ENCODE measurements at places on chromosomes 16 and 17. TPM values are rescaled to one million over a fixed set of nuclear protein-coding genes. Genes with fewer than 3 reads are reported as not detected.

- no peak for DNase-seq
Measured at GRCh38 chr16:88502371-88502770, 49.3 kb downstream of the ZFPM1 start.

DNA sequence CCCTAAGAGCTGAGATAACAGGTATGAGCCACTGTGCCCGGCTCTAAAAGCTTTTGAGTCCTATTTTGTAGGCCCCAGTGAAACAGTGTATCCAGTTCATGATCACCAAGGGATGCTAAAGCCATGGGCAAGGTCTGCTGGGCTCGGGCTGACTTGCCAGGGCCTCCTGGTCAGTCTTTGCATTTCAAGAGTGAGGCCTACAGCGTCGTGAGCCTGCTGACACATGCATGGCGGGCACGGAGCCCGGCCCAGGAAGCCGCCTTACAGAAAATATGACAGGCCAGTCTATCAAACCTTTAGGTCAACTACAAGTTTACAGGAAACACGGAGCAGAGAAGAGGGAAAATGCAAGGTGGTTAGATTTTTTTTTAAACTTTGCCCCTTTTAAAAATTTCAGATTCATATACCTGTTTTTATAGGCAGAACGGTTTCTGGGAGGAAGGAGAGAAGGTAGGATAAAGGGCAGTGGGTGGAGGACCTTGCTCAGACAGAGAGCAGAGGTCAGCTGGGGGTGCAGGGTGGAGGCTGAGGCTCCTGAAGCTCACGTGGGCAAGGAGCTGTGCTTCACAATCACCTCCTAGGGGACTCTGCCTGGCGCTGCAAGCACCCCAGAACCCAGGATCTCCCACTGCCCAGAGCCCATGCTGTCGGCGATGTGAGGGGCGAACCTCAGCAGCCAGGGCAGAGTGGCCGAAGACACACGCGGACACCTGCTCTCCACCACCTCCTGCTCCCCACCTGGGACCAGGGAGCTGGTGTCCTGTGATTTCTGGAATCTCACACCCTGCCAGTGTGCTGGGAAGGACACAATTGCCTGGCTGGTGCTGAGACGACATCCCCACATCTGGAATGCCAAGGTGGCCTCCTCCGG, 21.3 kb downstream of the C16orf95 start:
- DNase-seq = no peak

GRCh38 chr17:497241-498034, 144.8 kb upstream of the RPH3AL start:
- peak; percentile 30 for DNase-seq

GRCh38 chr17:48295362-48296288, 134.4 kb downstream of the SKAP1 start:
- DNase-seq = peak; percentile 53

DNA sequence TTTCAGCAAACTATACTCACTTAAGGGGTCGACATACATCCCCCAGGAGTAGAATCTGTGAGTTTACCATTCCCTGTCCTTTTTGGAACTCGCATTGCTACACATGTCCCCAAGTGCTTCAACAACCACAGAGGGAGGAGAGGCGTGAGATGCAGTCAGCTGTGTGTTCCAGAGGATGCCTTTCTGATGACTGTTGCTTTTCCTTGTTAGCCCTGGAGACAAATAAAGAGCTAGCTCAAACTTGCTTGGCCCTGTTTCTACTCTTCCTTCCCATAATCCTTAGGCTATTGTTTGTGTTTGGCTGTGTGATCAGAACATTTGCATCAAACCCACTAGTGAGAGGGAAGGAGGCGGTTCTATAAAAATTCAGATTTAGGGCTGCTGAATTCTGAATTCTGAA, 264.0 kb downstream of the ENGASE start:
- DNase-seq = peak; percentile 30

DNA sequence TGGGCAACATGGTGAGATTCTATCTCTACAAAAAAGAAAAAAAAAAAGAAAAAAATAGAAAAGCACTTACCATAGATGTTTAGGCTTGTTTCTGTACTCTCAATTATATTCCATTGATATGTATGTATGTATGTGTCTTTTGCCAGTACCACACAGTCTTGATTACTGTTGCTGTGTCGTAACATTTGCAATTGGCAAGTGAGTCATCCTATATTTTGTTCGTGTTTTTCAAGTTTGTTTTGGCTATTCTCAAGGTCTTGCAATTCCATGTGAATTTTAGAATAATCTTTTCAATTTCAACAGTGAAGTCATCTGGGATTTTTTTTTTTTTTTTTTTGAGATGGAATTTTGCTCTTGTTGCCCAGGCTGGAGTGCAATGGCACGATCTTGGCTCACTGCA, 19.3 kb downstream of the SPECC1 start:
- DNase-seq = peak; percentile 20

DNA sequence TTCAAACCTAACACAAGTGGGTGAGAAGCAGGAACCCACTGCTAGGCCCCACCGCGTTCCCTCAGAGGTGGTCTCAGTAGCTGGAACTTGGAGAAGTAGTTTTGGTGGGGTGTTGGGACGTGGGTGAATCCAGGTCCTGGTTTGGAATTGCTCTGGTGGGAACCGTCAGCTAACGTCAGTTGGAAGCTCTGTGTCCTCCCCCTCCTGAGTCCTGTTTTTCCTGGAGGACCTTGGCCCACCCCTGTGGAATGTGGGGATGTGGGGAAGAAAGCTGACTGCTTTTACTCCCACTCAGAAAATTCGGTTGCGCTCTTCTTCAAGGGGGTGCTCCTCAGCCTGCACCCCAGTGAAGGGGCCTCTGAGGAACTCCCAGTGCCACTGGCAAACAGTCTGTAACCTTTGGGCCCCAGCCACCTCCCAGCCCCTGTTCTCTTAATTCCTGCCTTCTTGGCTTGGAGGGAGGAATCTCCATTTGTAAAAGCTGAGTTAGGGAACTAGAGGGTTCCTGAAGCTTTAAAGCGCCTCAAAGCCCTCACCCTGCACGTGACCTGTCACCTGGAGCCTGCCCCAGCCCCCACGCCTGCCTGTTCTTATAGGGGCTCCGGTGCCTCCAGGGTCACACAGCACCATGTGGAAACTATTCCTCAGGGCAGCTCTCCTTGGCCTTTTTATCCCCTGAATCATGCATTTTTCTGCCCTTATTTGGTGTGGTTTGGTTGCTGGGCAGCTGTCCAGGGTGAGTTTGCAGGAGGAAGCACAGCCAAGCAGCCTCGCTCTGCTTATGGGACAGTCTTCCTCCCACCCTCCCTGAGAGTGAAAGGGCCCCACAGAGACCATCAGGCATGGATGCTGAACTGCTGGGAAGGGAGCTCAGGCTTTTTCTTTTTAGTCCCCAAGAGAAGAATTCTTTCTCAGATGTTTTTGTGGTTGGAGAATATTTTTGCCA, 16.2 kb upstream of the NAGLU start:
- DNase-seq = peak; percentile 99

GRCh38 chr17:40418428-40418706, 671 bp upstream of the TOP2A start:
- no peak for DNase-seq

GRCh38 chr16:2086106-2086742, 38.4 kb downstream of the TSC2 start:
- DNase-seq = no peak

GRCh38 chr16:11177578-11178160, 78.3 kb downstream of the SOCS1 start:
- DNase-seq = no peak

- DNase-seq = no peak
Measured at GRCh38 chr16:47947723-47948122, 208.1 kb downstream of the ABCC12 start.

DNA sequence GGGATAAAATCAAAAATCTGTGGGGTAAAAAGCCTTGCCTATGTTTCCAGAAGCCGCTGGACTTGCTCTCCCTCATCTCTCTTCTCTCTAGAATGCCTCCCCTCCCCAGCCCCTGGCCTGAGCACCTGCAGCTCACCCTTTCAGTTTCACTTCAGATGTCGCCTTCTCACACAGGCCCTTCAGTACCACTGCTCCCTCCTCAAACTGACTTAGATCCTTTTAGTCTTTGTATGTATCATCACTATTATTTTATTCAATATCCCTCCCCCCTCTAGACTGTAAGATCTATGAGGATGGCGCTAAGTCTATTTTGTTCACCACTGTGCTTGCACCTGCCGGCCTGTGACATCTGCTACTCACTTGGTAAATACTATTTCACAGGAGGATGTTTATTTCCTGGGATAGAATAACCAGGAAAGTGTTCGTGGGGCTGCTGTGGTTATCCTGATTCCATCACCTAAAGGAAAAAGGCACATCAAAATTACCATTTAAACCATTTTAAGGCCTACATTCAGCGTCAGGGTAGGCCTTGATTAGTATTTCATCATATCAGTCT, 122.3 kb downstream of the MRTFB start:
- DNase-seq = no peak

DNA sequence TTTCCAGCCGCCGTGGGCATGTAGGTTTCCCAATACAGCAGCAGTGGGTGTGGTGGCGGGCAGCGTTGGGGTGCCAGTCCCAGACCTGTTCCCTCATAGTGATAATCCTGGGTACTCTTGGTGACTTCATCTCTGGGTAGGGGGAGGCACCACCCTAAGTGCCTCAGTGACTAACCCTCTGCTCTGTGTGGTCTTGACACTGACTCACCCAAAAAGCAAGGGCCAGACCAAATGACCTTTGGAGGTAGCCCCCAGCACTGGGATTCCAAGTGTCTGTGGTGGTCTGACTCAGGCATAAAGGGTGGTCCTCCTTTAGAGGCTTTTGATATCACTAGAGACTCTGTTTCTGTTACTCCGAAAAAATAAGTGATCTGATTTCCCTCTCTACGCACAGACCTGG, 908 bp downstream of the CALB2 start:
- peak; percentile 27 for DNase-seq

- DNase-seq = no peak
Measured at GRCh38 chr17:81426393-81427172, 31.3 kb downstream of the BAHCC1 start.

- no peak for DNase-seq
Measured at GRCh38 chr17:4235372-4236279, 28.2 kb downstream of the ANKFY1 start.

DNA sequence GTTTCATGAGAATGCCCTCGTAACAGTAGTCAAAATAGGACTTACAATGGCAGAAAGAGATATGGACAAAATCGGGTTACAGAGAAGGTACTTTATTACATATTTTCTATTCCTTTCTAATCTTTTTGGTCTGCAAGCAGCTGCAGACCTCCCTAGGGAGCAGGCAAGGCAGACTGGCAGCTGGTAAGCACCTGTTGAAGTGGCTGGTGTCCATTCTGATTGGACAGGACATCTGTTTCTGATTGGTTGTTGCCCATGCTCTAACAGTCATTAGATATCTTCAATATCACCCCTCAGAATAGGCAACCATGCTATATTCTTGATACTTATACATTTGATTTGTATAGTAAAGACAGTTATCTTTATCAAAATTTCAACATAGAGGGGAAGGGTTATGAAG, 606.3 kb downstream of the KCNJ2 start:
- no peak for DNase-seq

DNA sequence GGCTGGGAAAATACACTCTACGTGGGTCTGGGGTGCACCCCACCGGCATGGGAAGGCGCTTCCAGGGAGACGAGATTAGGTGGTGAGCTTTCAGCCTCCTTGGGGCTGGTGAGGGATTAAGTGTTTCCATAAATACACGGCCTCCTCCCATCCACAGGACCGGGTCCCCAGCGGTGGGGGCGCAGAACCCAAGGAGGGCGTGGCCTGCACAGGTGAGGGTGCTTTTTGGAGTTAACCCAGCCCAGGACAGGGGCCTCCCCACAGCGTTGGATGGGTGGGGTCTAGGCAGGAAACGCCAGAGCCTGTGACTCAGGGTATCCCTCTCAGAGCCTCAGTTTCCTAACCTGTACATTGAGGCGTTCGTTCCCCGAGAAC, 1.1 kb downstream of the C16orf74 start:
- no peak for DNase-seq

DNA sequence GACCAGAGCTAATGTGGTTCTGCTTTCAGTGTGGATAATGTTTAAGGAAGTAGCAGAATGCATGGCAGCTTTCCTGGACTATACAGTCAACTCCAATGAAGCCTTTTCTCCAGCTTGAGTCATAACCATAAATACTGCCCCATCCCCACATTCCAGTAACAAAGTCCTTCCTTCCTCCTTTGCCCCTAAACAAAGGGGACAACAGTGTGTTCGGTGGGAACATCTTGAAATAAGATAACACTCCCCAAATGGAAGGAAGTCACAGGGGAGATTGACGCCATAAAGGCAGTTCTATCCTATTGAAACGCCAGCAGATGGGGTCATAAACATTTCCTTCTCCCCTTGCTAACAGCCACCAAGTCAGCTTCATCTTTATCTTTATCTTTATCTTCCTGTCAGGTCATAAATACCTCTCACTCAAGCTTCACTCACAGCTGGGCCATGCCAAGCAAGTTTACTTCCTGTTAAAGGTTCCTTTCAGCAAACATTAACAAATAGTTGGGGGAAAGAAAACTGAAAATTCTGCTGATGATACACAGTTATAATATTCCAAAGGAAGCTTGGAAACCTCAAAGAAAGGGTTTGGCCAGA, 136.7 kb downstream of the SNX11 start:
- DNase-seq = peak; percentile 84

DNA sequence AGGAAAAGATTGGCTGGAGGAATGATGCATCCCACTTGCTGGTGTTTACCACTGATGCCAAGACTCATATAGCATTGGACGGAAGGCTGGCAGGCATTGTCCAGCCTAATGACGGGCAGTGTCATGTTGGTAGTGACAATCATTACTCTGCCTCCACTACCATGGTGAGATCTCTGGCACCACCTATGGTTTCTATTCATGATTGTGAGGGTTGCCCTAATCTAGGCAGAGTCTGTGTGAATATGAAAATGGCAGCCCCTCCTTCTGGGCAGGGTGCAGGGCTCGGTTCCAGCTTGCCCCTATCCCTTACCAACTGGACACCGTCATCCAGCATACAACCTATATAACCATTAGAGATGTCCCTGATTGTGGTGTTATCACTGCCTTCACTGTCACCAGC, 33.4 kb downstream of the ITGB3 start:
- DNase-seq = no peak

DNA sequence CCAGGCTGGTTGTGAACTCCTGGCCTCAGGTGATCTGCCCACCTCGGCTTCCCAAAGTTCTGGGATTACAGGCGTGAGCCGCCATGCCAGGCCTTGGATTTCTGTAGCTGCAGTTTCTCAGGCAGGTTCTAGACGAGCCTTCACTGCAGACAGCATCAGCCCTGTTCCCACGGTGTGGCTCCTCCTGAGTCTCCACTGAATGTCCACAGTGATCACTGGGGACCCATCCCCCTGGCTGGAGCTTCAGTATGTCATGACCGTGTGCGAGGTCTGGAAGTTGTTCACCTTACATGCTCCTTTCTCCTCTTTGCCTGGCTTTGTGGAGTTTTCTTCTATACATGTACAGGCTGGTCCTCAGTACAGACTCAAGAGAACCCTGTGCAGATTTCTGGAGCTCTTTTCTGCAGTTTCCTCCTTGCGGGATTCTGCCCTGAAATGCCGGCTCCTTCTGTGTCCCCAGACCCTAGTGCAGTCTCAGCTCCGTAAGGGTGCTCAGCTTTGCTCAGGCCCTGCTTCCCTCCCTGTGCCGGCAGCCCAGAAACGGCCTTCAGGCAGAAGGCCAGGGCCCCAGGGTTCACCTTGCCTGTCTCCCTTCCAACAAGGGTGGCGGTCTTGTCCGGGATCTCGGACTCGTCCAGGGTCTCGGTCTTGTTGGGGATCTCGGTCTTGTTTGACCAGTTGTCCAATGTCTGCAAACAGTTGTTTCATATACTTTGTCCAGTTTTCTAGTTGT, 14.3 kb upstream of the FASN start:
- no peak for DNase-seq

The QRICH2 gene
- 1.9 TPM for total RNA-seq

The RNFT1 gene
- 27.1 TPM for total RNA-seq

The KRT31 gene
- total RNA-seq = not detected

The SLC5A2 gene
- not detected for total RNA-seq

The GAST gene
- total RNA-seq = not detected

The HEATR3 gene
- 15.8 TPM for total RNA-seq

The MARCHF10 gene
- not detected for total RNA-seq

The KRT20 gene
- 0.17 TPM for total RNA-seq

The CX3CL1 gene
- 1.0 TPM for total RNA-seq

All from M059J (cell line).